Hematopoietic multipotent progenitor cell treated with erythropoietin and hydrocortisone succinate and interleukin-3 and kit ligand, for 6 days (in vitro differentiated cells): ENCODE measurements at places on chromosomes 4 and X.

- DNase-seq = peak; percentile 56
Observed at GRCh38 chrX:129706400-129707072, 32.2 kb upstream of the XPNPEP2 start.

- no peak for DNase-seq
Observed at GRCh38 chrX:42602566-42602965, 175.4 kb downstream of the PPP1R2C start.

- DNase-seq = no peak
Observed at GRCh38 chr4:98544141-98544817, 114.1 kb downstream of the TSPAN5 start.

- DNase-seq = no peak
Observed at GRCh38 chr4:77194989-77195388, 38.0 kb downstream of the CCNG2 start.

GRCh38 chr4:143921181-143921580, 15.8 kb upstream of the GYPE start:
- peak; percentile 38 for DNase-seq

DNA sequence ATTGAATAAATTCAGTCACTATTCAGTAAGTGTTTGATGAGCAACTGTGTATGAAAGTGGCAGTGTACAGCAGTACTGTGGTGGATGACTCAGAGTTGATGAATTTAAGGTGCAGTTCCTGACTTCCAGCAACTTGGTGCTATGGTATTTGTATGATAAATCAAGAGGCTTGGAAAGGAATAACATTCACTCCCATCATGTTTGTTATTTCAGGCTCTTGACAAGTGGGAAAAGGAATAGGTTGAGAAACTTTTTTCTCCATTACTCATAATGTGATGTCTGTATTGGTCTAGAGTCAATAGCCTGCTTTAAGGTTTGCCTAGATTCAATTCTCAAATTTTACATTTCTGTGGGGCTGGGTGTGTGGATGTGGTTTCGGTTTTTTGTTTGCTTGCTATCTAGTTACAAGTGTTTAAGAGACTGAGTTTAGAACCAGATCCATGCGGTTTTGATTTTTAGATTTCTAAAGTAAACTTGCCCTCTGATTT, 35.1 kb upstream of the CYP2U1 start:
- no peak for DNase-seq

- DNase-seq = no peak
Observed at GRCh38 chr4:3124070-3124767, 49.7 kb downstream of the HTT start.

- DNase-seq = no peak
Observed at GRCh38 chr4:128700659-128701350, 108.7 kb upstream of the JADE1 start.

GRCh38 chrX:79400623-79401022, 33.5 kb upstream of the ITM2A start:
- no peak for DNase-seq

- no peak for DNase-seq
Observed at GRCh38 chrX:10099411-10099810, 57.4 kb upstream of the CLCN4 start.

DNA sequence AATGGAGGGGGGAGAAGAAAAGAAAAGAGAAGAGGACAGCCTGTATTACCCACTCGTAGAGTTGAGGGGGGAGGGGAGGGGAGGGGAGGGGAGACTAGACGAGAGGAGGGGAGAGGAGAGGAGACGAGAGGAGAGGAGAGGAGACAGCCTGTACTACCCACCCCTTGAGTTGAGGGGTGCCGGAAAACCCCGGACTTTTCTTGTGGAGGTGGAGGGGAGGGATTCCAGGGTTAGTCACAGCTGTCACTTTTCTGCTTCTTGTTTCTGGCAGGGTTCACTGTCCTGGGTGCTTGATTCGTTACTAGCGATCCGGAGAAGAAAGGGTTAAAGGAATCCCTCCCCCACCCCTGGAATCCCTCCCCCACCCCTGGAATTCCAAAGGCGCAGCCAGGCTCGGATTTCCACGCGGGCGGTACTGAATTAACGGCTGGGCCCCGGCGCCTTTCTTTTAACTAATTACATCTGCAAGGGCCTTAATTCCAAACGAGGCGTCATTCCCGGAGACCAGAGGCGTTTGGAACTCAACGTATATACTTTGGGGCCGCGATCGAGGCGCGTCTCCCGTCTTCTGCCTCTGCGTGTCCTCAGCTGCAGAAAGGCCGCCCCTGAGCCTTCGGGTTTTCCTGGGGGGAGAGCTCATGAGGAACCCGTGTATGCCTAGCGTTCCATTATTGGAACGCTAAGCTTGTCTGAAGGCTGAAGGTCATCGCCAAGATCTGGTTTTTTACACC, 20.1 kb upstream of the CSF2RA start:
- DNase-seq = peak; percentile 66
